ENCODE measurements at places on chromosomes 6 and 20. TPM values are rescaled to one million over a fixed set of nuclear protein-coding genes. Genes with fewer than 3 reads are reported as not detected.

B4GALT5 gene
- total RNA-seq = 28.0 TPM

DNA sequence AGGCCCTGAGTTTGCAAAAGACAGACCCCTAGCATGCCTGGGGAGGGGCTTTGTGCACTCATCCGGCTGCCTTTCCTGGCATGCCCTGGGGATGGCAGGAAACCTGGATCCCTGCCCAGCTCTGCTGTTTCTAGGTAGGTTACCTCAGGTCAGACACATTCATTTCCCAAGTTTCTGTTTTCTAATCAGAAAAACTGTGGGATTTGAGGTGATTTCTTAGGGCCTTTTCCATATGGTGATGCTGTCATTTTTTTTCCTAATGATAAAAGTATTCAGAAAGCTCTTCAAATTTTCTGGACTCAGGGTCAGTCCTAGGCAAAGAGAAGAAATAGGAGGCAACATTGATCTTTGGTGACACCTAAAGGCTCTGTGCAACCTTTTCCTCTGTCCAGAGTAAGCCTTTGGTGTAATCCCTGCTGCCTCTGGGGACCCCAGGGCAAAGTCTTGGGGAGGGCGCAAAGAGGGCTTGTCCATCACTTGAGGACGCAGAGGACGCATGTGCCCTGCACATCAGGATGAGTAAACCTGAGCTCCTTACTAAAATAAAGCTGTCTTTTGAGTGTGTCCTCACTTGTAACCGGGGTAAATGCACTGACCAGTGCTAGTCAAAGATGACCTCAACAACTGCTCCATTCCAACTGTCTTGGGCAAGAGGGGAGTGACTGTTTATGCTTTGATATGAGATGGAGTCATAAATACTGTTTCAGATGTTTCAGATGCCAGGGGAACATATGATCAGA, 13.5 kb upstream of the TRAM2 start:
- DNase-seq = no peak

DNA sequence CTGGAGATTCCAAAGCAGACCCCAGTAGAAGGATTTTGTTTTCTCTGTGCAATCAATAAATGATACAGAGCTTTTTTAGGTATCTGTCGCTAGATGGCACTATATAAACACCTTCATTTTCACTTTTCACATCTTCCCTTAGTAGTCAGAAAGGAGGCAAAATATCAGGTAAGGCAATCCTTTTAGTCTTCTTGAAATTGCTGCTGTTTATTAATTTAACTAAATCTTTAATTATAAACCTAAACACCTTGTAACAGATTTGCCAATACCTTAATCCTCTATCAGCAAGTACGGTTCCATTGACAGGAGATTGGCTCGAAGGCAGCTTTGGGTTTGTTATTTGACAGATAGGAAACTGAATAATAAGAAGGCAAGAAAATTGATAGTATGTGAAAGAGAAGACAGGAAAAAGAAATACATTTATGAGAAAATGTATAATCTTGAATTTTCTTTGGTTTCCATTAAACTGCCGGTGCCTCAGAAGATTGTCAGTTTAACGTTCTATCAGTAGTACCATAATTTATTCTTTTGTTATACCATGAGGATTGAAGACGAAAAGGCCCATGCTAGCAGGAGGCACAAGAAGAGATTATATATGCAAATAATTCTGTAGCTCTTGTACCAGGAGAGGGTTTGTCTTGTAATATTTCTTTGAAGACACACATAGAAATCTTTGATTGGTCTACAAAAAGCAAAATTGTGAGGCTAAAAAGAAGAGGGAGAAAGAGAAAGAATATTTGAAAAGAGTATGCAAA, 23.5 kb upstream of the IBTK start:
- no peak for DNase-seq

OR2H2 gene
- total RNA-seq = not detected

MARCKS gene
- 19.3 TPM for total RNA-seq

DNA sequence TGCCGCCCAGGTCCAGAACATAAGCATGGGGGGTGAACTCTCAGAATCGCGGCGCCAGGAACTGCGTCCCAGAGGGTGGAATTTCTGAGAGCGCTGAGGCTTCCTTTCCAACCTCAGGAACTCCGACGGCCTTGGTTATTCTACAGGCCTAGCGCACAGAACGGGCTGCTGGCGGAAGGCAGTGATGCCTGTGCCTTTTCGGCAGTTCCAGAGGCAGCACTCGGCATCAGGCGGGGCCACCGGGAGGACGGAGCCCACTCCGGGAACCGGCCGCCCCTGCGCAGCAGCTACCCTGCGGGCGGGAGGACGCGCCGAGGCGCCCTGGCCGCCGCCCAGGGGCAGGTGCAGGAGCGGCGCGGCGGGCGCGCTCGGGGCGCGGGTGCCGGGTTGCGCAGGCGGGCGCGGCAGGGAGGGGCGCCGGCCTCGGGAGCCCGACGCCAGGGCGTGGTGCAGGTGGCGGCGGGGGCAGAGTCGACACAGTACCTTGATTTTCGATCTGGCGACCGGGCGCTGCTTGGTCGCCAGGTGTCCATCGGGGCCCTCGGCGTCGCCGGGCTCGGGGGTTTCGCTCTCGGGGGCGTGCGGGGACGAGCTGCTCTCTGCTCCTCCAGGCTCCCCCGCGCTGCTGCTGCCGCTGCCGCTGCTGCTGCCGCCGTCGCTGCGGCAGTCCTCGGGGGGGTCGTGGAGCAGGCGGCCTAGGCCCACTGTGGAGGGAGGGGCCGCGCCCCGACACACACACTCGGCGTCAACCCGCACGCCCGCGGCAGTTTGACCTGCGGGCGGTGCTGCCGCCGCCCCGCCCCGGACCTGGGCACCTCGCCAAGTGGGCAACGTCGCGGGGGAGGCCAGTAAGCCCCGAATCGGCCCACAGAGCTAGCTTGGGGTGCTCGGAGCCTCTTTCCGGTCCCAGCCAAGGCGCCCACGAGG, 1.3 kb downstream of the OVOL2 start:
- DNase-seq = no peak

- peak; percentile 93 for DNase-seq
These were observed 664 bp upstream of the BAG6 start for GRCh38 chr6:31652925-31653724.

C6orf141 gene
- 0.38 TPM for total RNA-seq

- DNase-seq = no peak
These were observed 328.5 kb upstream of the QKI start for GRCh38 chr6:163085861-163086623.

- no peak for DNase-seq
These were observed 46.7 kb downstream of the TRERF1 start for GRCh38 chr6:42405021-42405420.

DNA sequence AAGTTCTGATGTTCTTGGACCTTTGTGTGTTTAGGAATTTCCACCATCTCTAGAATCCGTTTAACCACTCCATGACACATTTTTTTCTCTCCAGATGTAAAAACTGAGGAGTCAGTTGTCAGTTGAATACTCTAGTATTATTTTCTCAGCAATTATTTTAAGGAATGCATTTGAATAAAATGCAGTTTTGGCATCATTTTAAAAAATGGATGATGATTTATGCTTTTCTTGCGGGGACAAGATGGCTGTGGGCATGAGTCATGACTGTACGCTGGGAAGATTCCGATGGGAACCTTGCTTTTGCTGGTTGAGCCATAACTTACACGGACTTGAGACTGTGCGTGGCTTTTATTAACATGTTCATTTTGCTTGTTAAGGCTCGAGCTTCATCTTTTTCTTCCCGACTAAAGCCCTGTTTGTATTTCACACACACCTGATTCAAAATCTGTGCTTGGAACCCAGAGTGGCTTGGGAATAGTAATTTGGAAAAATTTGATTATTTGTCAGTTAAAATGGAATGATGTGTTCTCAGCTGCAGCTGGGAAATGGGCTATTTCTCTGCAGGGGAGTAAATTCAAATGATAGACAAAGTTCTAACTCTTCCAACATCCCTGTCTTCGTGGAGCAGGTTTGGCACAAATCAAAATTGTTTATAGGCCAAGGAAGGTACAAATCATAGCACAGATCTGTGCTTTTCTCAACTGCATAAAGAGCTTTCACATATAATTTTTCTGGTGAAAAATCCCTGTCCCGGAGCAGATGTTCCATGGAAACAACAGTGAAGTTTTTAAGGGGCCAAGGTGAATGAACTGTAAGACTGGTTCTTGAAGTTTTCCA, 470.5 kb upstream of the JAG1 start:
- no peak for DNase-seq

NKX2-2 gene
- 0.11 TPM for total RNA-seq

KIAA0408 gene
- total RNA-seq = 0.51 TPM

- DNase-seq = no peak
These were observed 111.5 kb downstream of the HFE start for GRCh38 chr6:26198722-26199056.

COL21A1 gene
- 87.3 TPM for total RNA-seq

DNA sequence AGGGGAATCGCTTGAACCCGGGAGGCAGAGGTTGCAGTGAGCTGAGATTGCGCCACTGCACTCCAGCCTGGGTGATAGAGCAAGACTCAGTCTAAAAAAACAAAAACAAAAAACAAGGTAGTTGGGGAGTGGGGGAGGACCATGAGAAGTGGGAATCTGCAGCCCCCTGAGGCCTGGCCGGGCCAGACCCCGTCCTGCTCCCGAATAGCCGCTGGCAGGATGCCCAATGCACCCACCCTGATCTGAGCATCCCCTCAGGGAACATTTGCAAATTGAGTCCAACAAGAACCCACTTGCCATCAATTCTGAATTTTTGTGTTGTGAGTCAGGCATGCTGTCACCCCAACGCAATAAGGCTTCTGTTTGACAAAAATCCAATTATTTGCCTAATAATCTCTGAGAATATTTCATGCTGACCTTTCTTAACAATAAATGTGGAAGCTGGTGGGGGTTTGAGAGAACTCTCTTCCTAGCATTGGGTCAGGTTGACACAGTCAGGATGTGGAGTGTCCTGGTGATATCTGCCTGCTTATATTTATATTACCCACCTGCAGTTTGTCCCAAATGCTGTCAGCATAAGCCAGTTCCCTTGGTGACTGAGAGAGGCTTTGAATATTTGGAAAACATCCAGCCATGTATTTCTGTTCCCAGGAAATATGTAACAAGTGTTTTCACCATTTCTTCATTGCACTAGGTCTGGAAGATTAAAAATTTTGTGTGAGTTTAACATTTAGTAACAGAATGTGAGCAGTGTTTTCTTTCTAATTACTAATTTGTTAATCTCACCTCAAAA, 28.4 kb upstream of the FRMD1 start:
- DNase-seq = no peak

DNA sequence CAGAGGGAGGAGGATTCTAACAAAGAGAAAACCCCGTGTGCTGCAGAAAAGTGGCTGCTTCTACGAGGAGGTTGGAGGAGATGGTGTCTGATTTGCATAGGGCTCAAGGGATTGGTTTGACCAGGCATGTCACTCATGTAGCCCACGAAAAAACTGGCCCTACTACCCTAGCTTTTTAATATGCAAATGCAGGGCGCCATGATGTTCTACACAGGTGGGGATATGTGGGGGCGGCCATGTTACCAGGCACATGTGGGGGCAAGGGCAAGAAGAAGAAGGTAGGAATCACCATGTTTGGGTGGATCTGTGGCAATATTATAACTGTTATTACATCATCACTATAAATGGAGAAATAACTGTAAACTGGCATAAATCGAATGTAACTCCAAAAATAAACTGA, 9.9 kb downstream of the KIAA1755 start:
- no peak for DNase-seq

DNA sequence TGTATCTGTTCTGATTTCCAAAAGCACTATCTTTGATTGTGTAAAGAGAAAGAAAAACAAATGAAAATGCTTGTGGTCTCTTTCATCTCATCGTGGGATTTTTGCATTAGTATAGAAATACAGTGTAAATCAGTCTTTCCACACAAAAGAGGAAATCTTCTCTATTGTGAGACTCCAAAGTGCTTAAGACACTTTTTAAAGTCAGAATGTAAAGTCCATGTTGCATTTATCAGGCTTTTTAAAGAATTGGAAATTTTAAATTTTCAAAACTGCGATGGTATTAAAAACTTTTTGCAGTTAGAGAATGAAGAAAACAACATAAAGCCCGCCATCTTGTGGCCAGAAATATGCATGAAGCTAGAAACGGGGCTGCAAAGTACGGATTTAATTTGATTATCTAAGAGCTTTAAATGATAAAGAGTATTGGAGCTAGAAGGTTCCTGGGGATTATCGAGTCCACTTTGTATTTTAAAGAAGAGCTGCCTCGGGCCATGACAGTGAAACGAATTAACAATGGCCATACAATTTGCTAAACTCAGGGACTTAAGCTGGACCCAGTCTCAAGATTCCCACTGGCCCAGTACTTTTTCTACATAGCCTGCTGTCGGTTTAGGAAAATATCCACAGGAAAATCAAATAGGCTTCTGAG, 339.6 kb downstream of the ARHGAP18 start:
- no peak for DNase-seq

NMBR gene
- not detected for total RNA-seq

GRCh38 chr6:122501475-122501874, 29.9 kb upstream of the SERINC1 start:
- no peak for DNase-seq

DNA sequence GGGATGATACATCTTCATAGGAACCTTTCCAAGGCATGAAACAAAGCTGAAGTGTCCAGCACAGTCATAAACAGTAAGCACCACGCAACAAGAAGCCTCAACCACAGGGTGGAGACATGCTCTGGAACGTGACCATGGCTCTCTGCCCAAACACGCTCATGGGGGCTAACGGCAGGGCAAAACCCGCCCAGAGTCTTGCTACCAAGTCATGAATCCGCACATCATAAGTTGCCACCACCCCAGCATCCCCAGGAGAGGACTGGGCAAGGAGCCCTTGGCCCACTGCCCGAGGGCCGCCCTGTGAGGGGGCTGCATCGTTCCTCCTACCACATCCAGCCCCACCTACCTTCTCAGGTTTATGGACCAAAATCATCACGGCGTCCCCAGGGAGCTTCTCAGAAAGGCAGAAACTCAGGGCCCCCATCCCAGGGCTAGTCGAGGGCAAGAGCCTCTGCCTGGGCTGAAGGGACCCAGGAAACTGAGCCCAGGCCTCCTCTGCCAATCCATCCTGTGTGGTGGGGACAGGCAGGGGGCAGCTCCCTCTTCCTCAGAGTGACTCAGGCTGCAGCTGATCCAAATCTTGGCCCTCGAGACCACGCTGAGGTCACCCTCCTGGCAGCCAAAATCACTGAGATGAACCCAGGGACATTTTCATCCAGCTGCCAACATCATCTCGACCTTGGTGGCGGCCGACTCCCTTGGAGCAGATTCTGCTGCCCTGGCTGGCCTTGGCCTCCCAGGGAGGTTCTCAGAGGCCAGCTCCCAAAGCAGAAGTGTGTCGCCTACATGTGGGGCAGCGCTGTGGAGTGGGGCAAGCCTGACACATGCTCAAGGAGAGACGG, 42.6 kb downstream of the BMP7 start:
- no peak for DNase-seq

CBLN4 gene
- 0.27 TPM for total RNA-seq

DNA sequence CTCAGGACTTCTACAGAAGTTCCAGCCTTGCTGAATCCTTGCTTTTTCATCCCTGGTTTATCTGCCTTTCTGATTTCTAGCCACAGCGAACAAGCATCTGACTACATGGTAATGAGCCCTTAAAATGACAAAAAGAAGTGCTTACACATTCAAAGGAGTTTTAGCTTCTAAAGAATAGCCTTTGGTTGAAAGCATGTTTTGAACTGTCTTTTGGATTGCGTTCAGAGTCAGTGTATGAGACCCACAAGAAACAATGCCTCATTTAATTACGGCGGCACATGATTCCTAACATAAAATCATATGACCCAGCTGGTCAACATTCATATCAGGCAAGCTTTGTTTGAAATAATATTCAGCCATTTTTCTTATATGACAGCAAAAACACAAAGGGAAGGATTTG, 784.2 kb downstream of the KIF16B start:
- no peak for DNase-seq

- DNase-seq = no peak
These were observed 41.9 kb upstream of the ADGRF5 start for GRCh38 chr6:46963626-46964025.

GRCh38 chr6:123030282-123030681, 34.2 kb downstream of the CLVS2 start:
- no peak for DNase-seq

Data from cardiac septum (tissue), 1 donor.